Stimulated activated CD8-positive, alpha-beta memory T cell treated with anti-CD3 and anti-CD28 coated beads, Interleukin-7, amount 100 ng/mL, for 1 hour (primary cell): ENCODE measurements at places on chromosomes 6 and 20.

DNA sequence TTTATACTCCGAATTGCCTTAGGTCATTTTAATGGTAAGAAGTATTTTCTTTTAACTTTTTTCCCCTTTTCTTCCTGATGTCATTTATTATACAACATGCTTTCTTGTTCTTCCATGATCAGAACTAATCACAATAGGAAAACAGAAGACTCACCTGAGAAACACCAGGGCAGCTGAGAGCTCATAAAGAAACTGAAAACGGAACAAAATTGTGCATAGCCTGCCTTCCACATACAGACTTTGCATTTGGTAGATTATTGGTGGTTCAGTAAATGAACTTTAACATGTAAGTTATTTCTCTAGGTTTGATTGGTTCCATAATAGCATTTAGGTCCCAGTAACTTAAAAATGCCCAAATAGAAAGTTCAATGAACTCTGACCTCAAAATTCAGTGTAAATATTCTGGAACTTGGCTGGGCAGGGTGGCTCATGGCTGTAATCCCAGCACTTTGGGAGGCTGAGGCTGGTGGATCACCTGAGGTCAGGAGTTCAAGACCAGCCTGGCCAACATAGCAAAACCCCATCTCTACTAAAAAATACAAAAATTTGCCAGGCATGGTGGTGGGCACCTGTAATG is 161.1 kb upstream of the DTNBP1 start:
- no peak for DNase-seq

- no peak for DNase-seq
Observed at GRCh38 chr6:33628401-33628964, 7.4 kb downstream of the ITPR3 start.

DNA sequence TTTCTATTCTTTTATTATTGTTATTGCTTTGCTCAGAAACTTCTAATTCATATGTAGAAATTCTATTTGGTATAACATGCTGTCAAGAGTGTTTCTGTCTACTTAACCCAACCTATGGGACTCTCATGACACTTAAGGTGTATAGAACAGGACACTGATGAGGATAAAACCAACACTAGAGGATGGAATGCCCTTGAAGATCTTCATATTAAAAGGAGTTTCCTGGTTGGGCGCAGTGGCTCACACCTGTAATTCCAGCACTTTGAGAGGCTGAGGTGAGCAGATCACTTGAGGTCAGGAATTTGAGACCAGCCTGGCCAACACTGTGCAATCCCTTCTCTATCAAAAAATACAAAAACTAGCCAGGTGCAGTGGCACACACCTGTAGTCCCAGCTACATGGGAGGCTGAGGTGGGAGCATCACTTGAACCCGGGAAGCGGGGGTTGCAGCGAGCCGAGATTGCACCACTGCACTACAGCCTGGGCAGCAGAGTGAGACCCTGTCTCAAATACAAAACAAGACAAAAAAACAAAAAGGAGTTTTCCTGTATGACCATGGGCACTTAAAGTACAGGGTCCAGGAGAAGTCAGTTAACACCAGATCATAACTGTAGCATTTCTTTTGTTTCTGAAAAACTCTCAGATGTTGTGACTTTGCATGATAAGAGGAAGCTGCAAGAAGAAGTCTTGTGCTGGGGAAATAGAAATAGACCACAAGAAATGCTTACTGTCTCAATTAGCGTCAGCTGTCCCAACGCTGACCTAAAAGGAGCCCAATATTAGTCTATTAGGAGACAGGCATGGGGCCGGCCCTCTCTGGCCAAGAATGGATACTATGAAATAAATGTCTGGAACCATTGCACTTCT is 38.9 kb upstream of the CD2AP start:
- no peak for DNase-seq

DNA sequence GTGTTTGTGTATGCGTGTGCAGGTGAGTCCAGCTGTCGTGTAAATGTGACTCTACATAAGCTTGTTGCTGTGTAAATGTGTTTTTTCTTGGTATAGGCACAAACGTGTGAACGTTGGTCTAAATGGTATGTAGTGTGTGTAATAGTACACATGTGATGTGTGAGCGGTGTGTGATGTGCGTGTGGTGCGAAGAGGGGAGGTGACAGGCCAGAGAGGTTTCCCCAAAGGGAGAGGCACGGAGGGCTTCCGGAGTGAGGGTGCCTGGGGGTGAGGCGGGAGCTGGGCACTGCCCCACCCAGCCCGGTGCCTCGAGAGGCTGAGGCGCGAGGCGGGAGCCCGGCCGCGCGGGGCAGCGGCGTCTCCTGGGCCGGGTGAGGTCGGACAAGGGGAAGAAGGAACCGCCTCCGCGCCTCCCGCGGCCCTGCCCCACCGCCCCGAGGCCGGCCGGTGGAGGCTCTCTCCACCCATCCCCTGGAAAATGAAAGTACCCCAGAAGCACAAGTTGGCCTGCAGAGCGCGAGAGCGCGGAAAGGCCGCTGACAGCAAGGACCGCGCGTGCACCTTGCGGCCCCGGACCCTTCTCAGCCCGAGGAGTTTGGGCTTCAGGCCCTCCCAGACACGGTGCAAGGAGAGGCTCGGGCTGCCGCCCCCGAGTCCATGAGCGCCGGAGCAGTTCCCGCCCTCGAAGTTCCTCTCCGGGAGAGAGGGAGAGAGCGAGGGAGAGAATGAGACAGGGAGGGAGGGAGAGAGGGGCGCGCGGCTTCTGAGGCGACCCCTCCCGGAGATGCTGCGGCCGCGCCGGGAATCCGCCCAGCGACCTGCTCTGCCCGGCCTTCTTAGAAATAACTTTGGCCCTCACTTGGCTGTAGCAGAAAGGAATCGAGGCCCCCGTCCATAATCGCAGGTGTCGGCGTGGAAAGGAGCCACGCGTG is 43.2 kb upstream of the OSTM1 start:
- DNase-seq = no peak

- no peak for DNase-seq
Observed at GRCh38 chr6:9140172-9140571, 704.8 kb upstream of the SLC35B3 start.

- no peak for DNase-seq
Observed at GRCh38 chr20:49973981-49974380, 8.8 kb upstream of the SNAI1 start.

GRCh38 chr6:150406948-150407347 is 38.1 kb downstream of the IYD start:
- no peak for DNase-seq

GRCh38 chr6:157304899-157305663 is 18.2 kb downstream of the TMEM242 start:
- DNase-seq = no peak

- no peak for DNase-seq
Observed at GRCh38 chr6:129634411-129635230, 75.4 kb downstream of the ARHGAP18 start.

DNA sequence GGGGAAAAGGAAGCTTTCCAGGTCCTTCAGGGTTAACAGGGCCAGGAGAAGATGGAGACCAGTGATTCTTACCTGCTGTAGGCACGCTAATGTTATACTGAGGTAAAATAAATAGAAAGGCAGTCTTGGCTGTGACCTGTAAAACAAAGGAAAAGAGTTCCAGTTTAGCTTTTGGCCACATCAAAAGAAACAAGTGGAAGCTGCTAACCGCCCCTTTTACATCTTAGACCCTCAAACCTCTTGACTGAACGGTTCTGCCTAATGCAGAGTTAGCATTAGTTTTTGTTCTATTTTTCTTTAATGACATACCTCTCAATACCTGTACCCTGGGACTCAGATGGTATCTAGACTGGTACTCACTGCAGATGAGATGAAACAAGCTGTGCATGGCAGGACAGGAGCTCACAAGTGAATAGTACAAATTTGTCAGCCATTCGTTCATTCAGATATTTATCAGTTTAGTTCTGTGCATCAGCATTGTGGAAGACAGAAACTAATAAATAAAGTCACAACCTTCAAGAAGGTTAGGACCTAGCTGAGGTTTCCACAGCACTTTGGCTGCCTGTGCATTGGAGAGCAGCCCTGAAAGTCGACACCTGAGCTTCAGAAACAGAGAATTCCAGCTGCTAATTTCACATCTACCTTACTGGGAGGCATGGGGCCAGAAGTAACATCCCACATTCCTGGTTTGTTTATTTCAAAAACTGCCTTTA is 41.0 kb downstream of the TRAM2 start:
- no peak for DNase-seq
